Stimulated activated CD8-positive, alpha-beta memory T cell treated with anti-CD3 and anti-CD28 coated beads, Interleukin-4, amount 100 ng/mL, for 4 hours (primary cell): ENCODE measurements at places on chromosomes 4 and X.

GRCh38 chr4:188127214-188127874 is 11.9 kb upstream of the TRIML1 start:
- DNase-seq, result no peak

DNA sequence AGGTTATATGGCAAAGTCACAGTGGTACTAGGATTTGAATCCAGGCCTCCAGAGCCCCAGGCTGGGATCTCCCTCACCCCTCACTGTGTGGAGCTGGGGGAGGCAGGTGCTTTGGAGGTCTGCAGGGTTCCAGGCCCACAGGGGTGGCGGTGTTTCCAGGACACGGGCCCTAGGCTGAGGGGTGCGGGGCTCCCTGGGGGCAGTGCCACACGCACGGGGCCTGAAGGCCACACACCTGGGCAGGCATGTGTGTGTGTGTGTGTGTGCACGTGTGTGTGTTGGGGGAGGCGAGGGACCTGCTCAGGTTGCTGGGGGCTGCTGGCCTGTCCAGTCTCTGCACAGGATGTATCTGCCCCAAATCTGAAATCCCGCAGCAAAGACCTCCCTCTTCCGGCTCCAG is 18.8 kb downstream of the SH3TC1 start:
- no peak for DNase-seq

DNA sequence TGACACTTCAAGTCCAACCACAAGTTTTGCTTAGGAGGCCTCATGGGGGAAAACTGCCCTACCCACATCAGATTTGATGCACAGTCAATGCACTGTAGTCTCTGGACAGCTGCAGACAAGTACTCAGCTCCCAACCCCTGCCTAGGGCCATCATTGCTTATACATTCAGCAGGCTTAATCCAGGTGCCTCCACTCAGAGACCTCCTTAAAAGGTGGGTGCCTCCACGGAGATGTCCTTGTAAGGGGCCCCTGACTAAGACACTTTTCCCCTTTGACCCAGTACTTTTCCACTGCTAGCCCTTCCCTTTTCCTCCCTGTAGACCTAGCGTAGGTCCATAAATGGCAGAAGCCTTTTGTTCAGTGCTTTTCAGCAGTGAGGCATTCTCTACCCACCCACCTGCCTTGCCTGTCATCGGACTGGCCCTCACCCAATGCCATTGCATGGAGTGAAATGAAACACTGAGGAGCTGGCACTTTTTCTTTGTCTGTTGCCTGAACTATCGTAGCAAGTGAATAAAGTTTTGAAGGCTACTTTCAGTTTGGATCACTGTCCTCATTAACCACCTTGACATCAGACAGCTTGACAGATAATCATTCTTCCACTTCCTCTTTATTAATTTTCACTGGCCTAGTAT is 23.8 kb upstream of the PLK4 start:
- no peak for DNase-seq

DNA sequence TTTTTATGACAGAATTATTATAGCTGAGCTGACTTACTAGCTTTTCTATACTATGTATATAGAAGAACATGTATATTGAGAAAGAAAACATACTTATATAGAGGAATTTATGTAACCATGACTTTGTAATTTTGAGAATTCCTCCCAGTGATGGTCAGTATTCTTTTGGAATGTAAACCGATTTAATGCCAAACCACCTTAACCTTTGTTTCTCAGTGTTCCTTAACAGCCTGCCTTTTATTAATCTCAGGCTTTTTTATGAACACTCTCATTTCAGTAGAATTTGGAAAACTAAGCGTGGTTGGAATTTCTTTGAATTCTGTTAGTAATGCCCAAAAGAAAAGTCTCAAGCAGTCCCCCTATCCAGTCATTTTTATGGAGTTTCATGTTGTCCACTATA is 47.0 kb downstream of the MOSPD2 start:
- no peak for DNase-seq

DNA sequence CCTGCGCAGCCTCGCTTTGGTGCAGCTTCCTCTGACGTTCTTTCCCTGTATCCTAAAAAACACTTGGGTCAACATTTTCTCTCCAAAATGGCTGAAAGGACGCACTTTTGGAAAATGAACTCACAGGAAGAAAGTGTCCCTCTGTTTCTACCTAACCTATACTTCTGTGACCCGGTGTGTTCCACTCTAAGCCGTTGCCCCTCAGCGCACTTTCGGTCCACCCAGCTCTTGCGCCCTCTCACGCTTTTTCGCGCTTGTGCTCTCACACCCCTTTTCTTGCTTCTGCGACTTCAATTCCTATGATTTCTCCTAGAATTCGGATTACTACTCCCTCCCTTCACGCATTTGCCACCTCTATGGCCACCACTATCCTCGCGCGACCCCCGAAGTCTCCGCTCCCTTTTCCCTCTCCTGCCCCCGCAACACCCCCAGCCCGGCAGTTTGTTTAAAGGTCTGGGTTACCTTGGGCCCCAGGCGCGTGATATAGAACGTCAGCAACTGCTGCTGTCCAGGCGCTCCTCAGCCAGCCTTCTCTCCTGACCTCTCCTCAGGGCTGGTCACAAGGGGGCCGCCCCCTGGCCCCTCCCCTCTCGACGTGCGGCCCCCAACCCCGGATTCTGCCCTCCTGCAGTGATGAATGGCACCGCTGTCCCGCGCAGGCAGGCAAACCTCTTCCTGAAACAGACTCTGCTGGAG is at the start of gene USP51:
Gene USP51, minus strand, starts transcription at position 535 of the 696 bp plus-strand sequence. CDS start 909 bp downstream, outside the sequence.
- no peak for DNase-seq

- no peak for DNase-seq
Measured at GRCh38 chrX:111823128-111823527, 52.9 kb upstream of the TRPC5OS start.

GRCh38 chrX:103608306-103608963 is 672 bp downstream of the TCEAL3 start:
- DNase-seq, result no peak

DNA sequence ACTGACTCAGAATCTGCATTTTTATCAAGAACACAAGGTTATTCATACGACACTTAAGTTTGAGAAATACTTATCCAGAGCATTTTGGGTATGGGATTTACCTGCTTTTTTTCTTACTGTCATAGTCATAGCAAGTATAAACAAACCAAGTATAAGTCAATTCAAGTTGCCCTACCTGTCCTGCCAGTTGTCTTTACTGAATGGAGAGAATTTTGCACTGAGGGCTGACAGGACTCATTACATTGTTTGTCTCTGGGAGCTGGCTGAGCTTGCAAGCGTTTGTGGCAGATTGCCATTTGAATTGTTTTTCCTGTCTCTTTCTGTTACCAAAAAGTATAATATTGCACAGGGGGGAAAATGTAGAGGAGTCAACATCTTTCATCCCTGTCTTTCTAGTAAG is 278.9 kb upstream of the MAGEC2 start:
- no peak for DNase-seq

DNA sequence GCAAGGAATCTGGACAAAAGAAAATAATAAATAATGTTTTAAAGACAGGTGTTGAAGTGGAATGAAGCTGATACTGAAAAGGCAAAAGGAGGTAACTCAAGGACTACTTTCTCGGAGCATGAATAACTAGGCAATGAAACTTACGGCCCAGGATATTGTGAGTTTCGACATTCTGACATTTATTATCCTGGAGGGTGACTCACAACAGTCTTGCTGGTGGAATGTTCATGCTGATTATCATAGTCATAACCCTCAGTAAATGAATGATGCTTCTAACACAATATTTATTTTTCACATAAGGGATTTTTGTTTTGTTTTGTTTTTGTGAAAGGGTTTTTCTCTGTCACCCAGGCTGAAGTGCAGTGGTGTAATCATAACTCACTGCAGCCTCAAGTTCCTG is 147.0 kb upstream of the HPGD start:
- DNase-seq, result no peak

DNA sequence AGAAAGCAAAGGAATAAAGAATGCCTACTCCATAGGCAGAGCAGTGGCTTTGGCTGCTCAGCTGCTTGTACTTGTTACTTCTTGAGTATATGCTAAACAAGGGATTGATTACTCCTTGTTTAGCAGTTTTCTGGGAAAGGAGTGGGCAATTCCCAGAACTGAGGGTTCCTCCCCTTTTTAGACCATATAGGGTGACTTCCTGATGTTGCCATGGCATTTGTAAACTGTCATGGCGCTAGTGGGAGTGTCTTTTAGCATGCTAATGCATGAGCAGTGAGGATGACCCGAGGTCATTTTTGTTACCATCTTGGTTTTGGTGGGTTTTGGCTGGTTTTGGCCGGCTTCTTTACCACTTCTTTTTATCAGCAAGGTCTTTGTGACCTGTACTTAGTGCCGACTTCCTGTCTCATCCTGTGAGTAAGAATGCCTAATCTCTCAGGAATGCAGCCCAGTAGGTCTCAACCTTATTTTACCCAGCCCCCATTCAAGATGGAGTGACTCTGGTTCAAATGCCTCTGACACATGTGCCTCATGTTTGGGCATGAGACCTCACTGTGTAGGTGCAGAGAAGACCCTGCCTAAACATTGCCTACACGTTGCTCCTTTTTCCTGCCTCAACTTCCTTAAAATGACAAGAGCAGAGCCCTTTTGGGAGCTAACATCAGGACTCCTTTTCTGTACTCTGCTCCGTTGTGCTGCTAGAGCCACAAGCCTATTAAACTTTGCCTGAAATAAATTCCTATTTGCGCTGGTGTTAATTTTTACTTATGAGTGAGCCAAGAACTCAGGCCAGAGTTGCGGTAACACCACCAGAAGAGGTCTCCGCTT is 21.0 kb upstream of the UBA6 start:
- no peak for DNase-seq

DNA sequence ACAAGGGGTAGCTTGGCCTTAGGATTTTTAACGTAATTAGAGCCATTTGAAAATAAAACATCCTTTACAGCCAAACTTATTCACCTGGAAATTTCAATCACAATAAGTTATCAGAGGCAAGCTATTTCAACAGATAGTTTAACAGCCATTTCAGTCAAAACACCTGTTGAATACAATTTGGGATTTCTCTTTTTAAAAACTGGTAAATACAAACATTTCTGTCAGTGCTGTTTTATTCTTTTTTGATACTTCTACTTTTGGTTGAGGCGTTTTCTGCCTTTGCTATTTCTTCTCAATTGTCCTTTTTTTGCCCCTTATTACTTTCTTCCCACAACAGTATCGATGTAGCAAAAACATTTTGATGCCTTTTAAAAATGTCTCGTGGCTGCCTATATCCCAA is 2.1 kb upstream of the DACH2 start:
- no peak for DNase-seq

GRCh38 chrX:1273896-1274295 is 5.3 kb downstream of the CSF2RA start:
- DNase-seq, result no peak

GRCh38 chr4:13348216-13348615 is 135.9 kb downstream of the RAB28 start:
- no peak for DNase-seq

- DNase-seq, result no peak
Measured at GRCh38 chr4:2060611-2061185, 1.6 kb downstream of the NAT8L start.

GRCh38 chrX:11792461-11793421 is 34.7 kb downstream of the MSL3 start:
- DNase-seq, result peak; percentile 51

GRCh38 chr4:80611678-80611979 is 276.1 kb downstream of the CFAP299 start:
- DNase-seq, result no peak

DNA sequence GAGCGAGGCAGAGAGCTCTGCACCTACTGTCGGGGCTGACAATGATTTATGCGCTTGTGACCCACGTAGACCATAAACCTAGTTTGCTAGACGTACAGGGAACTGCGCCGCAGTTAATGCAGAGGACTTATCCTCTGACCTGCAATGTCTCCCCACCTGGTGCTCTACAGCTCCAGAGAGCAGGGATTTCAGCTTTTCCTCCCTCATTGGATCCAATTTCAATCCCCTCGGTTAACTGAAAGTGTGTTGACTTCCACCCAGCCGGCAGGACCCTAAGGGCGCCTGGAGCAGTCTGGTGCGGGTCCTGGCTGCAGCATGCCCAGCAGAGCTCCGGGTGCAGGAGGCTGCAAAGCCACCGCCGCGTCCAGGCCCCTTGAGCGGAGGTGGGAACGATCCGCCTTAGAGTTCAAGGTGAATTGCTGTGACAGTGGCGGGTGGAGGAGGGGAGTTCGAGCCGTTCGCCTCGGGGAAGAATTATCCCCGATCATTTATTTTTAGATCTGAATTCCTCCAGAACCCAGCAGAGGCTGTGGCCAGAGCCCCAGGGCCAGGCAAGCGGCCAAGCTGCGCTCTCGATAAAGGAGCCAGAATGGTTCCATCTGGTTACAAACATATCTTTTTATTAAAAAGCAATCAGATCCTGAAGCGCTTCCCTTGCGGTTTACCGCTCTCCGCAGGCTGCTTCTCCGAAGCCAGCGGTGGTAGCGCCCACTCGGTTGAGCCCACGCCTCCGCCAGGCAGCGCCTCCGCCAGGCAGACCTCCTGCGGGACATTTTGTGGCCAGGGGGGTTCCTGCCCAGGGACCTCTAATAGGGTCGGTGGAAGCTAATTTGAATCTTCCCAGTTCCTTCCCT is 66.0 kb downstream of the FBXO8 start:
- DNase-seq, result no peak

DNA sequence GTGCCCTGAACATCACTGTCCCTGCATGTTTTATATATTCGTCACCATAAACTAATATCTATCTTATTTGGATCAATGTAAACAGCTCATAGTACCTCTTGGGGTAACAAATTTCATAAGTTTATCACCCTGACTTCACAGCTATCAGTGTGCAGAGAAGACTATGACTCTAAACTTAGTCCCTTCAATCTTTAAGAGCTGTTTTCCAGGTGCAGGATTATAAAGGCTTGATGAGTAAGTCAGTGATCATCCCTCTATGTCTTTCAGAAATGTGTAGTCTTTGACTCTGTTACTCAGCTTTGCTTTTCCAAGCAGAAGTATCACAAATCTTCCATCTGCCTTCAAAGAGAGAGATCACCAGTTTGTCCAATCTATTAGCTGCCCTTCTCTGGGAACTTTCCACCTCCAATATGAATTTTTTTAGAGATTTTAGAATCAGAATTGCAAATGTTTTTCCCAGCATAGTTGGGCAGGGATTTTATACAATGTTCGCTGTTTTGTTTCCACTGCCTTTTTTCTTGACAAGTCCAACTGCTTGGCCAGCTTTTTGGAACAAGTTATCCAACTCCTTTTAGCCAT is 45.1 kb upstream of the TSPAN7 start:
- no peak for DNase-seq

GRCh38 chrX:133880032-133880443 is 105.4 kb downstream of the GPC3 start:
- DNase-seq, result no peak

DNA sequence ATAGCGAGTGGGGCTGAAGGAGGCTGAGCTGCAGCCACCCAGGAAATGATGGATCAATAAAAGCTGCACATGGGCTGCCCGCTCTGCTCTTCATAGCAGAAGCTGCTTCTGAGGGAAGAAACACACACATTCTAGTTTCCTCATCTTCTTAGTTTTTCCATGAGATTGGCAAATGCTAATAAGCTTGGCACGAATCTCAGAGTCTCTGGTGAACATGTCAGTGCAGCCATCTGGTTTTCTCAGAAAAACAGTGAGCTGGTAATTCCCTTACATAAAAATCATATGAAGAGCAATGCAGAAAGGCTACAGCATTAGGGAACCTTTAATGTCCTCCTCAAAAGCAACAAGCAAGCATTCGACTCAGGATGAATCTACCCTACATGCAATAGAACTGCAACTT is 69.9 kb downstream of the GATB start:
- no peak for DNase-seq
